ENCODE measurements at places on chromosomes 4 and X.
A peak's percentile ranks its signal among the peaks of the same experiment; 100 is the strongest.

GRCh38 chr4:25113915-25114904 lies 46.0 kb downstream of the SEPSECS start:
- peak; percentile 54 for DNase-seq

DNA sequence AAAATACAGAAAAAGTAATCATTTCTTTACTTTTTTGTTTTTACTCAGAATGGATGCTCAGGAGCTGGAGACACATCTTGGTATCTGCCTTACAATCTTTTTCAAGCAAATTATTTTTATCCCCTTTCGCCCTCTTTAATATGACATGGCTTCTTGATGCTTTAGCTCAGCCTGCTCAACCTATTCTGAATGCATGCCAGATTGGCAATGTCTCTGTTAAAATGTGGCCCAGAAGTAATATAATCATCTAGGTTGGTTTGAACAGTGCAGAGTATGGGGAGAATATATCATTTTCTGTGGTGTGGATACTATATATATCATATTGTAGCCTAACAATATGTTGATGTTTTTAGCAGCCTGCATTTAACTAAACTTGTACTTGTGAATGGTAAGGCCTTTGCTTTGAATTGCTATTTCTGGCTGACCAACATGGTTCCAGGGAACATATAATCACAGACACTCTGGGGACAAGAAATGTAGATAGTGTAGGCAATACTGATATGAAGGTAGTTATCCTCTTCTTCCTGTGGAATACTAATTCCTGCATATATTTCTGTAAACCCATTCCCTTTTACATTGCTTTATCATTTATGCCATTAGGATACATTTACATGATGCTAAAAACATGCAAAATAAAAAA lies 282.7 kb downstream of the PPP3CA start:
- DNase-seq: no peak

- DNase-seq: peak; percentile 39
Observed at GRCh38 chrX:7996414-7996813, 69.2 kb upstream of the PNPLA4 start.

DNA sequence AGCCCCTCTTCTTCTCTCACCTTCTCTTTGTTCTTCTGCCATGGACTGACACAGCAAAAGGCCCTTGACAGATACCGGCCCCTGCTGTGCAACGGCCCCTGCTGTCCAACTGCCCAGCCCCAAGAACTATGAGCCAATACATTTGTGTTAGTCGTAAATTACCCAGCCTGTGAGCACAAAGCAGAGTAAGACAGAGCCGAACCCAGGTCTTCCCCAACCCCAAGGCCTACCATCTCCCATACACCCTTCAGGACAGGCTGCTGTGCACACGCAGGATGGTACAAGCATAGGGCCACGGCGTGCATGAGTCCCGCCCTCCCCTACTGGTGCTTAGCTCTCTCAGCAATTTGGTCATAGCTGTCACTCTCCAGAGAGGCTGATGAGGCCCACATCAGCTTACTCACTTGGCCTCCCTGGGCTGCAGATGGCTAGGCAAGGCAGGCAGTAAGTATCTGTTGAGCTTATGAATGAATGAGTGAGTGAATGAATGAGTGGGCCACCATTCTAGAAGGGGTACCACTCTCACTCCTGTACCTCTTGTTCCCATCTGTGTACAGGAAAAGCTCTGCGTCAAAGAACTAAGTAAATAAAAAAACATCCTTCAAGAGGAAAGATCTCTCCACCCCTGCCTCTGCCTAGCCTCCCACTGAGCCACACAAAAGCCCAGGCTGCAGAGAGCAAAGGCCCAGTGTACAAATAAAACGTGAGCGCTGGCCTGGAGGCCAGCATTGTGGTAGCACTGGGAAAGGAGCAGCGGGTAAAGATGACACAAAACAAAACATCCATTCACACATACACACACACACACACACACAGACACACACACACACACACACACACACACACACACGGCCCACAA lies 13.9 kb downstream of the WDR1 start:
- no peak for DNase-seq

DNA sequence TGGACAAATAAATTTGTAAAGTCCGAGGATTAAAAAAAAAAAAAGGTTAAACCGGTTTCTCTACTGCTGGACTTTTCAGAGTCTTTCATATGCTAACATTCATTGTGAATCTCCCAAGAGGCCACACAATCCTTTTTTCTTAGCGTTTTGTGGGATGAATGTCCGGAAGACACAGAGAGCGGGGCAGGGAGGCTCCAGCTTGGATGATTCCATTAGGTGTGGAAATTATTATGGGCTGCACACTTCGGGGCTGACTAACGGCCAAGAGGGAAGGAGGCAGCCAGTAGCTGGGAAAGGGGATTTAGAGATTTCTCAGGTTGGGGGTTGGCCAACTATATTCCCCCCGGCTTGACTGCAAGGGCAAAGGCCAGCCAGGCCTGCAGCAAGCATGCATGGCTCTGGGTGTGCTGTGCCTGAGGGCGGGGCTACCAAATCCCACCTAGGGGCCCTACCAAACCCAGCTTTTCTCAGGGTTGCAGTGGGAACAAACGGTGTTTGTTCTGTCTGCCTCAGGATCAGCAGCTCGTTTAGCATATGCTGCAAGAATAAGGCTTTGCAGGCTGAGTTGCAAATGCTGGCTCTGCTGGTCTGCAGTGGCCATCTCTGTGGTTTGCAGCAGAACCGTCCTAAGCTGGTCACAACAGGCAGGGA lies 28.6 kb downstream of the NYX start:
- peak; percentile 46 for DNase-seq

- no peak for DNase-seq
Observed at GRCh38 chr4:23033796-23034195, 341.1 kb downstream of the GBA3 start.

- no peak for DNase-seq
Observed at GRCh38 chr4:5455003-5455585, 253.3 kb downstream of the EVC2 start.

- DNase-seq: no peak
Observed at GRCh38 chr4:38154681-38155588, 194.7 kb downstream of the PTTG2 start.

DNA sequence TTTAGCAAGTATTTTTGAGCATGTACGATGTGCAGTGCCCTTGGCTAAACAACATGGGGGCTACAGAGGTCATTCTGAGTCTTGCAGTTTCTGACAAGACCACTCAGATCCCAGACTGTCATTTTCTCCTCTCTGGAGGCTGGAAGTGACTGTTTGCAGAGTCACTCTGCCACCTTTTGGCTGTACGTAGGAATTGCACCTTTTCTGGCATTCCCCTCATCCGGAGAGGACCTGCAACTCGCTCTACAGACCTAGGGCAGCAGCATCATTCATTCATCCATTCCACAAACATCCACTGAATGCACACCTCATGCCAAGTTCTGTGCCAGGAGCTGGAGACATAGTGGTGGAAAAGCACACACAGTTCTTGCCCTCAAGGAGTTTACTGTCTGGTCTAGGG lies 160.4 kb upstream of the GPR101 start:
- DNase-seq: peak; percentile 25

DNA sequence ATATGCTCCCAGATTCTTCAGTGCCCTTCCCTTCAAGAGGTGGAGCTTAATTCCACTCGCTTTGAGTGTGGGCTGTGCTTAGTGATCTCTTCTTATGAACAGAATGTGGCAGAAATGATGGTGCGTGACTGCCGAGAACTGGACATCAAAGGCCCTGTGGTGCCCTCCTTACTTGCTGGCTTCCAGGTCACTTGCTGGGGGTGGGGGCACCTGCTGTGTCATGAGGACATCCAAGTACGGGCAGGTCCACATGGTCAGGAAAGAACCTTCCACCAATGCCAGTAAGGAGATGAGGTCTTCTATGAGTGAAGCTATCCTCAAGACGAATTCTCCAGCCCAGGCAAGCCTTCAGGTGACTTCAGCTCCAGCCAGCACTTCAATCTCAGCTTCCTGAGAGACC lies 95.8 kb downstream of the FAM53A start:
- no peak for DNase-seq

DNA sequence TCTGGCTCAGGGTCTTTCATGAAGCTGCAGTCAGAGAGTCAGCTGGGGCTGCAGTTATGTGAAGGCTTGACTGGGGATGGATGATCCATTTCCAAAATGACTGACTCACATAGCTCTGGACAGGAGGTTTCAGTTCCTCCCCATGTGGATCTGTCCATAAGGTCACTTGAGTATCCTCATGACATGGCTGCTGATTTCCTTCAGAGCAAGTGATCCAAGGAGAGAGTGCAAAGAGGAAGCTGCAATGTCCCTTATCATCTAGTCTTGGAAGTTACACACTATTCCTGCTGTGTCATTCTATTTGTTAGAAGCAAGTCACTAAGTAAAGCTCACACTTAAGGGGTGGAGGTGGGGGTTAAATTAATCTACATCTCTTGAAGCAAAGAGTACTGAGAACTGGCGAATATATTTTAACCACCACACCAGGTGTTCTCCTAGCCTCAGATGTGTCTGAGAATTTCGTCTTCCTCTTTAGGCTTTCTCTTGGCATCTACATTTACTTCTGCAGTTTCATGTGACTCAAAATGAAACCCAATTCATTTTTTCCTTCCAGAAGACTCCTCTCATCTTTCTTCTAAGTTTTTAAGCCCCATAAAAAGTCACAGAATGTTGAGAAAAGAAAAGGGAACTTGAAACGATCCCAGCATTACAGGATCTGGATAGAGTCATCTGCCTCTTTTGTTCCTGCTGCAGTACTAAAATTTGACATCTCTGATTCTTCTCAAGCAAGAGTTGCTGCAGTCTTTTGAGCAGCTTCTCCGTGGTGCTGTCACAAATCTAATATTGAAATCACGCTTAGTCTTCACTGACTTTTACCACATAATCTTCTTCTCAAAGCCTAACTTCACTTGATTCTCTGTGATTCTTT lies 3.8 kb upstream of the GRPR start:
- no peak for DNase-seq

GRCh38 chrX:40132751-40133150 lies 35.0 kb upstream of the BCOR start:
- DNase-seq: peak; percentile 40
